ENCODE measurements at places on chromosomes 6 and 20.

GRCh38 chr6:155561257-155561965 is 105.8 kb upstream of the NOX3 start:
- DNase-seq = peak; percentile 16

DNA sequence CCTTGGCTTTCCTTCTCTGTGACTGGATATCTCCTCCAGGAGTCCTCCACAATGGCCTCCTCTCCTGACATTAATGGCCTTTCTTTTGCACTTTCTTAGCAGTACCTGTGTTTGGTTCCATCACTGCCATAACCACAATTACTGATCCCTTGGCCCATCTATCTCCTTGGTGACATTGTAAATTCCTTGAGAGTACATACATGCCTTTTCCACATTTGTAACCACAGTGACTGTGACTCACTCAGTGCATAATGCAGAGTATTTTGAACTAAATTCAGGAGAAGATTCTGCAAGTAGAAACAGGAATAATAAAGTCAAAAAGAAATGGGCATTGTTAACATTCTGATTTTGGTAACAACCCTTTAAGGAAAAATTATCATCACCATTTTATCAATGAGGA is 197.2 kb upstream of the SOX4 start:
- DNase-seq = no peak

DNA sequence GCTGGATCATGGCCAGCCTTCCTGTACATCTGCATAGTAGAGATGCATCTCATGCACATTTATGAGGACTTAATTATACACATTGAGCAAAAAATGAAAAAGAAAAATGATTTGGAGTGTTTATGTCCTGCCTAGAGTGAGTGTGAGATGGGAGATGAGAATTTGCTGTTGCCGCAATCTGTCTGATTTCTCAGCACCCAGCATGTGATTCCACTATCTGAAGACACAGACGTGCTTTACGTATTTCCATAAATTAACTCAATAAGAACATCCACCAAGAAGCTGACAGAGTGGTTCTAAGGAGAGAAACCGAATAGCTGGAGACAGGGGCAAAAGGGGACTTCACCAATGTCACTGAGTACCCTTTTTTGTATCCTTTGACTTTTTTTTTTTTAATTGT is 15.2 kb downstream of the EDEM2 start:
- DNase-seq = no peak

DNA sequence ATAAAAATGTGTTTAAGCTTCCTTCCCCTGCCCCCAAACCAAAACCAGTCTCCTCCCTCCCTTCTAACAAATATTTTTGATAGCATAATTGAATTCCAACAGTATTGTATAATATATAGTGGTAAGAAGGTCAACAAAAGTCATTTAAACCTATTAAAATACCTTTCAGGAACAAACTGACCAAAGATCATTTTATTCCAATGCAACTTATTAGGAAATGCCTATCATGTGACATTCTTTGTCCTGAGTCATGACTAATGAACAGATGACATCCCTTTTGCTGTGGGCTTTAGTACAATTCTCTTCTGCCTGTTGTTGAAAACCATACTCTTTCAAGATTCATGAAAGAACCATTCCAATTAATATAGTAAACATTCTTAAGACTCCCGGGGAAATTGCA is 51.5 kb upstream of the TRAF3IP2 start:
- no peak for DNase-seq

DNA sequence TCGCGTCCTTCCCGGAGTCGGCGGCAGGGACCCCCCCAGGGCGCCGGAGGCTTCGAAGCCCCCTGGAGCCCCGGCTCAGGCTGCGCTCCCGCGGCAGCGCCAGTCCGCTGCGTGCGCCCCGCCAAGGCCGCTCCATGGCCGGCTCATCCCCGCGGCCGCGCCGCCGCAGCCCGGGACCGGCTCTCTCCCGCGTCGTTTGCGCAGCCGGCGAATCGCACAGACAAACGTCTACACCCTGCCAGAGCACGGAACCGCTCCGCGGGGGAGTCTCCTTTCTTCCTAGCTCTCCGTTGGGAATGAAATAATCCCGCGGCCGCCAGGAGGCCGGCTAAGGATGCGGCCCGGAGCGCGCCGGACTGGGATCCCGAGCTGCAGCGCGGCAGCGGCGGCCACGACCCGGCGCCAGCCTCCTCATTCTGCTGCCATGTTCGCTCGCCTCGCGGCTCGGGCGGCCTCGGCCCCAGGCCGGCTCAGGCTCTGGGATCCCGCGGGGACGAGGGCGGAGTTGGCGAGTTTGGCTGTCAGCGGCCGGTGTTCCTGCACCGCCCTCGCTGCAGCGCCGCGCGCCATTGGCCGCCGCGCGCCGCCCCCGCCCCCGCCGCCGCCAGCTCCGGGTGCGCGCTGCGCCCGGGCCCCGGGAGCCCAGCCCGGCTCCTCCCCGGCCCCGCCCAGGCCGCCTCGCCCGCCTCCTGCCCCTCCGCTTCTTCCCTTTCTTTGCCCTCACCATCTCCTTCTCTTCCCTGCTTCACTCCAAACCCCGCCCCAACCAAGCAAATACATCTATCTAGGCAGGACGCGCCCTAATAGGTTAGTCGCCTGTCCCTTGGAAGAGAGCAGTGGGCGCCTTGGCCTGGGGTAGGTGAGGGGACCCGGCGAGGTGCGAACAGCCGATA is at the start of gene GFOD1:
GFOD1 (minus strand) TSS at position 479 of the 893 bp plus-strand sequence. CDS start 710 bp downstream, outside the sequence.
- peak; percentile 37 for DNase-seq

- no peak for DNase-seq
Measured at GRCh38 chr6:62150048-62150663, 135.9 kb downstream of the KHDRBS2 start.

DNA sequence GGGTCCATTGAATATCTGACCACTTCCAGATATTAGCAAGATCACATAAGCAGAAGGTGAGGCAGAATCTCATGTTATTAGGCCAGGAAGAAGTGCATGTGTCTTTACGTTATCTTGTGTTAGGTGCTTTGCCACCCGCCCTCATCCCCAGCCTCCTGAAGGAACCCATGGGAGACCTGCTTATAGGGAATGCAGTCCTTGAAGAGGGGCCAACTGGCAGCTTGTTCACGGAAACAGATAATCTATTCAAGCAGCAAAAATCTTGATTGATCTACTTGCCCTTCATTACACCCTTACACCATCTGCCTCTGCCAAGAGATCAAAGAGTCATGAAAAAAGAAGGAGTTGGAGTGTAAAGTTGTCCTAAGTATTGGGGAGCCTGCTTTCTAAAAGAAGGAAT is 576.4 kb downstream of the HTR1B start:
- DNase-seq = no peak

- DNase-seq = no peak
Measured at GRCh38 chr20:36924167-36925045, 27.1 kb downstream of the SAMHD1 start.

DNA sequence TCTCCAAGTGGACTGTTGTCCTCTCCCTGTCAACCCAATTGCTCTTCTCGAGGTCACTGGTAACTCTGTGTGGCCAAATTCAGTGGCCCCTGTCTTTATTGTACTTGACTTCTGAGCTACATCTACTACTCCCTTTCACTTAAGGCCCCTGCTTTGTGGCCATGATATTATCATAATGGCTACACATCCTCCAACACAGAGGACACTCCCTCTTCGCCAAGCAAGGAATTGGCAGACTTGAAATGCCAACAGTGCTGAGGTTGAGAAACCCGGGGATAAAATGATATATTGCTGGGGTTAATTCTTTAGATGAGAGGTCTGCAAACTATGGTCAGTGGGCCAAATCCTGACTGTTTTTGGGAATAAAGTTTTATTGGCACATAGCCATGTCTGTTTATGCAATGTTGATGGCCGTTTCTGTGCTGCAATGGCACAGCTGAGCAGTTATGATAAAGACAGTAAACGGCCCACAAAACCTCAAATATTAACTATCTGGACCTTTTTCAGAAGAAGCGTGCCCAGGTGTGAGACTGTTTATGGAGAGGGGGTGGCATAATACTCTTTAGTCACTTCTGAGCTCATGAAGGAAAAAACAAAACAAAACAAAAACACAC is 12.0 kb upstream of the MRPS10 start:
- no peak for DNase-seq
